ENCODE measurements at places on chromosomes 12 and 14. TPM values are rescaled to one million over a fixed set of nuclear protein-coding genes. Genes with fewer than 3 reads are reported as not detected.

GRCh38 chr14:101889366-101889765 lies 75.0 kb upstream of the DYNC1H1 start:
- DNase-seq = no peak

Gene UNC79
- total RNA-seq = under 0.01 TPM

DNA sequence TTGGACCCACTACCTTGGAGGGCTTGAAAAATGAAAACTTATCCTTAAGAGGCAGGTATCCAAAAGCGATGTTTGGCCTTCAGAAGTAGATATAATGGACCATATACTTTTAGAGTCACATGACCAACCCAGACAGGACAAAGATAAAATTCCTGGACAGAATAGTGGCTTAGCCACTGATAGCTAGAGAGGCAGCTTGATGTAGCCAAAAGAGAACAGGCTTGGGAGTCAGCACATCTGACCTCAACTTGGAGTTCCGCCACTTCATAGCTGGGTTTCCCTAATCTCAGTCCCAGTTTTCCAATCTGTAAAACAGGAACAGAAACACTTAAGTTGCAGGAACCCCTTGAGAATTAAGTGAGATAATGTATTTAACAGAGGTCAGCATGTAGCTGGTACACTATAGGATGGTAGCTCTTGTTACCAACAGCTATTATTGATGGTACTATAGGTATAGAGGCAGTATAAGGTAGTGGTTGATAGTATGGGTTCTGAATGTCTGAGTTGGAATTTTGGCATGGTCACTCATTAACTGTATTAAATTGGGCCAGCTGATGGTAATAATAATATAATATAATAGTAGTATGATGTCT lies 63.2 kb upstream of the USP44 start:
- no peak for DNase-seq

- no peak for DNase-seq
Measured at GRCh38 chr14:75513911-75514672, 8.2 kb upstream of the BATF start.

GRCh38 chr12:124399622-124400021 lies 104.7 kb downstream of the RFLNA start:
- DNase-seq = no peak

DNA sequence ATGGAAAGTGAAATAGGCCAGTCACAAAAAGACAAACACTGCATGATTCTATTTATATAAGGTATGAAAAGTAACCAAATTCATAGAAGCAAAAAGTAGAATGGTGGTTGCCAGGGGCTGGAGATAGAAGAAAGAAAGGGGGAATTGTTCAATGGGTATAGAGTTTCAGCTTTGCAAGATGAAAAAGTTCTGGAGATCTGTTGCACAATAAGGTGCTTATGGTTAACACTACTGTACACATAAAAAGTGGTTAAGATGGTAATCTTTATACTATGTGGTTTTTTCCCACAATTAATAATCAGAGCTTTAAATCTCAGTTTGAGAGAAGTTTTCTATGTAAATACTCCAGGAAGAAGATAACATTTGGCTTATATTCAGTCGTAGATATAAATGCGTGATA lies 73.4 kb downstream of the SLC38A4 start:
- DNase-seq = no peak

- DNase-seq = peak; percentile 22
Measured at GRCh38 chr12:19577281-19577530, 137.9 kb downstream of the AEBP2 start.

DNA sequence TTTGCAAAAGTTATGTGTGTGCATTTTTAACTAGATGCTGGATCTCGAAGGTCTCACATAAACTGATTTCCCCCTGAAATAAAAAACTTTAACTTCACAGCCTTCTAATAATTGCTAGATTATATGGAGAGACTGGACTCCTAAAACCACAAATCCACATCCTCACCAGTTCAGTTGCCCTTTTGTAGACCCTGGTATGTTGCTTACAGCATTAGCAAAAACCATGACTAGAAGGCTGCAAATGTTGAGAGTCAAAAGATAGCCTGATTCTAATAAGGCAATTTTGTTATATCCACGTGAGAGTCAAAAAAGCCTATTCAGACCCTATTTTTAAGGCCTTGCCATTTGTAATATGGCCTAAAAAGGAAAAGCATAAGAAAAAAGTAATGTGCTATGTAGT lies 37.4 kb downstream of the RASSF8 start:
- DNase-seq = no peak

DNA sequence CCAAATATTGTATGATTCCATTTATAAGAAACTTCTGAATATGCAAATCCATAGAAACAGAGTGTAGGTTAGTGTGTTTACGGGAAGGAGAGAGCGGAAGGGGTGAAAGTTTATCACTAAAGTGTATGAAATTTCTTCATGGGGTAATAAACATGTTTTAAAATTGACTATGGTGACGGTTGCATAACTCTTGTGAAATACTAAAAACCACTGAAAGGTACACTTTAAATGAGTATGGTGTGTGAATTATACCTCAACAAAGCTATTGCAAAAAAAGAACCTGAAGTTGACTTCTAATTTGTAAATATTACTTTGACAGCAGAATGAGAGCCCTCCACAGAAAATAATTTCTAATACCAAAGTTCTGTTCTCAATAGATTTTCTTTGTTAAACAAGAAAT lies 47.1 kb downstream of the ATG2B start:
- no peak for DNase-seq

DNA sequence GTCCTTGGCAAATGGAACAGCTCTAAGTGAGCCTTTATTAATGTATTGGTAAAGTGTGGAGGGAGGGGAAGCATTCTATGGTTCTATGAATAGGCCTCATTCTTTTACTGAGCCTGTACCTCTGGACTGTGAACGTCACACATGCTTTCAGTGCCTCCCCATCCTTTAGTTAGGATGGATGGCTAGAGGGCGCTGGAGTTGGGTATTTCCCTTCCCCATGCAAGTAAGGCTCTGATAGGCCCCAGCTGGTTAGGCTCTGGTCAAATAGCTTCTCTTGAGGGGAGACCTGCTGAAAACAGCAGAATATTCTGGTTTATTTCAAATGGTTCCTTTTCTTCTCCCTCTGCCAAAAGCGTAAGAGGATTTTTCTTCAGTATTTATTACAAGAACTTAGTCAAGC lies 860.9 kb upstream of the MDGA2 start:
- DNase-seq = no peak

DNA sequence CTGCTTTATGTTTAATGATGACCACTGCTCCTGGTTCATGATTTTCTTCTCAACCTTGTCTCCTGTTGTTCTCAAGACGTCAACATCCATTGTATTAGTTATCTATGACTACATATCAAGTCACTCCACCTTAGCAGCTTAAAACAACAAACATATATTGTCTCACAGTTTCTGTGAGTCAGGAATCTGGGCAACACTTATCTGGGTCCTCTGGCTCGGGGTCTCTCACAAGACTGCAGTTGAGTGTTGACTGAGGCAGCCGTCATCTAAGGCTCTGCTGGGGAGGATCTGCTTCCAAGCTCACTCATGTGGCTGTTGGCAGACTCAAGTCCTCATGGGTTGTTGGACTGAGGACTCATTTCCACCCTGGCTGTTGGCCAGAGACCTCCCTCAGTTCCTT lies 27.3 kb upstream of the FRS2 start:
- peak; percentile 27 for DNase-seq

DNA sequence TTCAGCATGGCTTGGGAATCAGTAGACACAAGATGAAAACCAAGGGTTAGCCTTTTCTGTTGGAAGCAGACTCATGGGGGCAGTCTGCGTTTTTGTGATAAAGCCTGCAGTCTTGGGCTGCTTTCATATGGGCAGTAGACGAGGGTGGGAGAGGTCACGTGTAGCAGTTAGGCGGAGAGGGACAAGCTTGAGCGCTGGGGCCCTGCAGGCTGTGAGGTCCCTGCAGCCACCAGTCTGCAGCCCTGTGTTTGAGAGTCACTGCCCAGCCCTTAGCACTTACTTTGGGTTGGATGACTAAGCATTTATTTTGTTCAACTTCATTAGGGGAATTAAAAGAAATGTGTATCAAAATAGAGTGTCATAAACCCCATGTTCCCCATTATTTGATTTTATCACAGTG lies 37.2 kb downstream of the EP400 start:
- DNase-seq = no peak

GRCh38 chr12:114430306-114430705 lies 24.4 kb upstream of the TBX5 start:
- no peak for DNase-seq

Gene KIF5A
- 0.10 TPM for total RNA-seq

DNA sequence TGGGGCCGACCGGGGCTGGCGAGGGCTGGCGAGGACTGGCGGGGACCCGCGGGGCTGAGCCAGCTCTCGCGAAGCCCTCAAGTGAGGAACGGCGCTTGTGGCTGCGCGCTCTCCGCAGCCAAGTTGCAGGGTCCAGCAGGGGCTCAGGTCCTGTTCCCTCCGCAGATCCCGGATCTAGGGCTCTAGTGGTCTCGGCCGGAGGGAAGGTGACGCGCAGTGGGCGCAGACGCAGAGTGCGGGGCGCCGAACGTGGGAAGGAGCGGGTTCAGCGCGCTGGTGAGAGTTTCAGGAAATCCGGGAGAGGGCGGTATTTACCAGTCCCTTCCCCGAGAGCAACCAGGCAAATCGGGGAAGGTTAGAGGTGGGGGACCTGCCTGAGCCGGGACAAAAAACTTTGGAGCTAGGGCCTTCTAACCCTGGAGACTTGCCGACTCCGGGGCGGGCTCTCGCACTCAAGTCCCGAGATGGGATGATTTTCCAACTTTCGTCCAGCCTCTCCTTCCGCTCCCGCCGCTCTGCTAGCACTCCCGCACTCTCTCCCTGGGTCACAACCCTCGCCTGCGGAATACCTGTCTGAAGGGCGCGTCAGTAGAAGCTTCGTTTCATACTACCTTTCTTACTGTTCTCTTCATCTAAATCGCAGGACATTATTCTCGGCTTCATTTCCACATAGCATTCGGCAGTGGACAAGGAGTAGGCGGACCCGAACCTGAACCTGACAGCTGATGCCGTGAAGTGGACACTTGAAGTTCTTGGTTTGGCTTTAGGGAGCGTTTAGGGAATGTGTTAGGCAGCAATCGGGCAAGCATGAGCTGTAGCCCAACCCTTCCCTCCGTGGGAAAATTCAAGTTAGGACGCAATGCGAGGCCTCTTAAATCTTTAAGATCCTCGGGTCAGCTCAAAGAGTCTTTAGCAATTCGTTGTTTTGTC lies 13.6 kb upstream of the PAX9 start:
- DNase-seq = no peak

DNA sequence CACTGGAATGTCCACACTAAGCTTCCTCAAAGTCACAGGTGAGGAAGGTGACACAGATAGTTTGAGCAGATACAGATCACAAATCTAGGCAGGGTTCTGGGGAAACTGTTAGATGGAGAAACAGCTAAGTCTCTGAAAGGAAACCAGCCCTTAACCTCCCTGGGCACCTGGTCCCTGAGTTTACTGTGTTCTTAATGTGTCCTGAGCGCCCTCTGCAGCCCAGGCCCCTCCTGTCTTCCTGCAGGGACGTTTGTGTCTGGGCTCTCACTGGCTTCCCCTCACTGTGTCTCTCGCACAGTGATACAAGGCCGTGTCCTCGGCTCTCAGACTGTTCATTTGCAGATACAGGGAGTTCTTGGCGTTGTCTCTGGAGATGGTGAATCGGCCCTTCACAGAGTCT lies 684.3 kb downstream of the TMEM121 start:
- no peak for DNase-seq

GRCh38 chr12:116959198-116959460 lies 48.4 kb downstream of the FBXW8 start:
- DNase-seq = no peak

GRCh38 chr14:84090837-84091236 lies 1439.1 kb upstream of the FLRT2 start:
- no peak for DNase-seq

GRCh38 chr12:2356601-2357125 lies 303.9 kb downstream of the CACNA1C start:
- no peak for DNase-seq

DNA sequence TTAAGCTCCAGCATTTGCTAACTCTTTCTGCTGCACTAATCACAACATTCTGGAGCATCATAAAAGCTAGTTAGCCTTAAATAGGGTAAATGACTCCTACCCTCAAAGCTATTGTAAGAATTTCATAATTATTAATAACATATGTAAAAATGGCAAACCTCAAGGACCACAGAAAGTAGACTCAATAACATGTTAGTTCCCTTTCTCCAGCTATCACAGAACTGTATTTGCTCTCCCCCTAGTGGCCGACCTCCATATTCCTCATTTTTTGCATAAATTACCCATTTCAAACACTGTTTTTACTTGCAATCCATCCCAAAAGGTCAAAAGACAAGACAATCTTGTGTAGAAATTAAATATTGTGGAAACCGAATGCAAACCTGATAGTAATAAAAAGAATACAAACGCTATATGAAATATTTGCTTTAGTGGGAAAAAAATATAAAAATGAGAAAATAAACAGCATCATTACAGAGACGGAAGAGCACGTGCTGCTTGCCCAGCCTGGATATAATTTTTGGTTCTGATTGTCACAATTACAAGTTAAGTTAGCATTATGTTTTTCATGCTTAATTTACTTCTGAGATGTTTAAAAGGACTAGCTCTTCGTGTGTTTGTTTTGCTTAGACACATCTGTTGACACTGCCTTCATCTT lies 97.9 kb downstream of the RERGL start:
- DNase-seq = peak; percentile 23

Gene MARCHF9
- total RNA-seq = 8.6 TPM
